ENCODE measurements at places on chromosomes 1 and 21.

DNA sequence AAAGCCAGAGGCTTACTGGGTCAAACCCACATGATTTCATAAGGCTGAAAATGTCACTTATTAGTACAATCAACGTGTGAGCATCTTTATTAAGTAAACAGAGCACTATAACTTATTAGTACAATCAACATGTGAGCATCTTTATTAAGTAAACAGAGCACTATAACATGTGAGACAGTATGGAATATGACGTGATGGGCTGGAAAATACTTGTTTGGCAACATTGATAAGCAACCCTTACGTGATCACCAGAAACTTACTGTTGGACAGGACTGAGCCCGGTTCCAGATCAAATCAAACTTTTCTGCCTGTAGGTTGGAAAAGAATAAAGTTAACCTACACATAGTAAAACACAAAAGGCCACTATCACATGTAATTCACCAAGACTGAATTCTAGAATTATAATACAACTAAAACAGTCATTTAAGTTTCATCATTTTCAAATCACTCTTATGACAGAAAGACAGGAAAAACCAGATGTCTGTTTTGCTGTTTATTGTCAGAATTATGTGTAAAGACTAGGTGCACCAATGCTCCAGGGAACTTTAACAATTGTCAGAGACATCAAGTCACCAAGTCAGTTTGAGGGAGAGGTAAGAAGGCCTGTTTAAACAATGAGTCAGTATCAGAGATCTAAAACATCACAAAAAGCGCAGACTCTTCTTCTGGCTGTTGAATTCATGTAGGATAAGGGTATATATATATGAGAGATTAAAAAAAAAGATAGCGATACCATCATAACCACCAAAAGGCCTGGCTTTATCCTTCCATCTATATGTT, 15.7 kb downstream of the ATPAF1 start:
- DNase-seq, result no peak

GRCh38 chr1:34149501-34149900, 15.5 kb downstream of the CSMD2 start:
- DNase-seq, result no peak

- DNase-seq, result no peak
Measured at GRCh38 chr1:225593414-225593813, 59.5 kb downstream of the ENAH start.

GRCh38 chr1:3560251-3560871, 50.9 kb downstream of the MEGF6 start:
- DNase-seq, result no peak

DNA sequence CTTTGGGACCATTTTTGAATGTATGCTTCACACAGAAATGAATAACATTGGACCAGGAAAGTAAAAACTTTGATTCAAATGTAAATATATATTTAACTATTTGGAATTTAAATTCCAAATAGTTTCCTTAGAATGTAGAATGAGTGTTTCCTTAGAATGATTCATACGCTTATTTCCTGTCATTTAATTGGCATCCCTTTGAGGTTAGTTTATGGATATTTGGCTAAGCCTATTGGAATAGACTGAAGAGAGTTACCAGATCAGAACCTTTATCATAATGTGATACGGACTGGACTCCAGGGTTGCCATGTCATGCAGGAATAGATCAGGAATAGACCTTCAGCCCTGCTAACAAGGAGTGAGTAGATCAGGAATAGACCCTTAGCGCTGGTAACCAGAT, 133.1 kb downstream of the TNNI3K start:
- no peak for DNase-seq

GRCh38 chr1:230975636-230976035, 3.0 kb downstream of the TTC13 start:
- DNase-seq, result no peak

DNA sequence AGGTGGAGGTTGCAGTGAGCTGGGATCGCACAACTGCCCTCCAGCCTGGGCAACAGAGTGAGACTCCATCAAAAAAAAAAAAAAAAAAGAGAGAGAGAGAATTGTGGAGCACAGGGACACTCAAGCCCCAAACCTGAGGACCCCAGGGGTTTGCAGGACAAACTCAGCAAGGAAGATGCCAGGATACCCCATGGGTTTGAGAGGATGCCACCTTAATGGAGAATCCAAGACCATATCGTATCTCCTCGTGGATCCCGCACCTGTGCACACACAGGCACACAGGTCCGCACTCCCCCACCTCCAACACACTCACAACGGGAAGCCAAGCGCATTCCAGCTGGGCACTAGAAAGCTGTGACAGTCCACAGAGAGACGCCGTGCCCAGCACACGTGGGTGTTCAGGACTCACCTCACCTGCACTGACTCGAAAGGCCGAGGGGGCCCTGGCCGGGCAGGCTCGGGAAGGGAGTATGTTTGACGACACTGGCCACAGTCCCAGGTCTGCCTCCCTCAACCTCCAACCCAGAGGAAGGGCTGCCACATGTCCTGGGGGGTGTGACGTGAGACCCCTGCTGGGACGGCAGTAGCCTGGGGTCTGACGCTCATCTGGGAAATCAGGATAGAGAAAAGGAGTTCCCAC, 11.1 kb downstream of the CHD5 start:
- DNase-seq, result no peak

- no peak for DNase-seq
Measured at GRCh38 chr21:43637530-43638158, 21.6 kb downstream of the HSF2BP start.

- DNase-seq, result no peak
Measured at GRCh38 chr1:19423130-19423529, 62.2 kb downstream of the CAPZB start.

DNA sequence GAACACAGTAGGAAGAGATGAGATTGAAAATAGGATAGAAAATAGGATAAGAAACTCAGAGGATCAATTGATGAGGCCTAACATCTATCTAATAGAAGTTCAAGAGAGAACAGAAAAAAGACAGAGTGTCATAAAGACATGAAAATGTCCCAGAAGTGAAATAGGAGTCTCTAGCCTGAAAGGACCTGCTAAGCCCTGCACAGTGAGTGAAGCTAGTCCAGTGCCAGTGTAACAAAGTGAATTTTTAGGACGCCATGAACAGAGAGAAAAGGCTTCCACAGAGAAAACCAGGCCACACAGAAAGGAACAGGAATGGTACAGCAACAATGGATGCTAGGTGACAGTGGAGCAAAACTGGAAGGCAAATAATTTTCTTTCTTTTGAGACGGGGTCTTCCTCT, 20.3 kb upstream of the LSS start:
- DNase-seq, result no peak

DNA sequence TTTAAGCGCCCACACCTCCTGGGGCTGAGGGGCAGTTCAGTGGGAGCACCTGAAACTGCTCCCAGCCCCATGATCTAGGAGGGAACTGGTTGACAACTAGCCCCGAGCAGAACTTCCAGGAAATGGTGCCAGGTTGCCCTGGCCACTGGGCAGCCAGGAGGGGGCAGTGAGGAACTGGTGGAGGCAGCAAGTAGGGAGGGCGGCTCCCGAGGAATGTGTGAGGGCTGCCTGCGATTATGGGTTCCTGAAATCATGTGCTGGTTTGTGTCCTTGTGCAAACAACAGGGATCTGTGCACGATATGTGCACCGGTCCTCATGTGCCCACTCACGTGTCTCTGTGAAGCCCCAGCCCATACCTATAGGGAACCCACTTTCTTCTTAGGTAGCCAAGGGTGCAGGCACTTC, 9.9 kb downstream of the GPR3 start:
- DNase-seq, result no peak

GRCh38 chr1:26164036-26164860, 4.5 kb downstream of the C1orf232 start:
- DNase-seq, result no peak

GRCh38 chr1:45569571-45569961, 14.3 kb upstream of the NASP start:
- DNase-seq, result no peak

- no peak for DNase-seq
Measured at GRCh38 chr21:41427556-41427955, 1.5 kb downstream of the MX1 start.

DNA sequence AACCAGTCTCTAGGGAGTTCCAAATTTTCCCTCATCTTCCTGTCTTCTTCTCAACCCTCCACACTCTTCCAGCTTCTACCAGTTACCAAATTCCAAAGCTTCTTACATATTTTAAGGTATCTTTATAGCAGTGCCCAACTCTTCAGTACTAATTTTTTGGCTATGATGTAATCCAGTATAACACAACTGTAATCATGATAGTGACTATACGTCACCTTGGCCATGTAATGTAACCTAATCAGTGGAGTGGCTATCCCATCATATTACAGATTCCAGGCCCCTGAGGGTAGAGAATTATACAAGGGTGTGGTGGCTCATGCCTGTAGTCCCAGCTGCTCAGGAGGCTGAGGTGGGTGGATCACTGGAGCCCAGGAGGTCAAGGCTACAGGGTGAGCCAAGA, 143.2 kb downstream of the CLEC20A start:
- no peak for DNase-seq

- peak; percentile 70 for DNase-seq
Measured at GRCh38 chr1:235954306-235955283, 87.9 kb upstream of the LYST start.

- no peak for DNase-seq
Measured at GRCh38 chr1:1613509-1614082, 1.7 kb upstream of the MIB2 start.

- DNase-seq, result no peak
Measured at GRCh38 chr1:183276386-183277080, 90.5 kb downstream of the LAMC2 start.

GRCh38 chr1:244796719-244797406, 38.6 kb upstream of the COX20 start:
- DNase-seq, result peak; percentile 19

- DNase-seq, result no peak
Measured at GRCh38 chr1:70552662-70553566, 141.8 kb downstream of the CTH start.

DNA sequence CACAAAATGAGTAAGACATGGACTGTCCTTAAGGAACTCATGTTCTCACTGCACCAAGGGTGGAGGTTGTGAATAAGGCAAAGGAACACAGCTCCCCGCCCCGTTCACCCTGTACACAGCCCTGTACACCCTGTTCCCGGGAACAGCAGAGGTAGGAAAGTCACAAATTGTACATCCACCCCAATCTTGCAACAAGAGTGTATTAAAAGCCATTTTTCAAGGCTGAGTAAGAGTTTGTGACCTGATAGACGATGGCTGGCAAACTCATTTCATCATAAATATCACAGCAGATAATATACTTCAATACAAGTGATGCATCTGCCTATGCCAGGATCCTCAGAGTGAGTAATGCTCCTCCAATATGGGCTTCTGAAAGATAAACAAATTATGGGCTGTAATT, 52.5 kb upstream of the CAMK1G start:
- DNase-seq, result no peak

- no peak for DNase-seq
Measured at GRCh38 chr1:115071012-115071664, 18.2 kb downstream of the TSPAN2 start.

DNA sequence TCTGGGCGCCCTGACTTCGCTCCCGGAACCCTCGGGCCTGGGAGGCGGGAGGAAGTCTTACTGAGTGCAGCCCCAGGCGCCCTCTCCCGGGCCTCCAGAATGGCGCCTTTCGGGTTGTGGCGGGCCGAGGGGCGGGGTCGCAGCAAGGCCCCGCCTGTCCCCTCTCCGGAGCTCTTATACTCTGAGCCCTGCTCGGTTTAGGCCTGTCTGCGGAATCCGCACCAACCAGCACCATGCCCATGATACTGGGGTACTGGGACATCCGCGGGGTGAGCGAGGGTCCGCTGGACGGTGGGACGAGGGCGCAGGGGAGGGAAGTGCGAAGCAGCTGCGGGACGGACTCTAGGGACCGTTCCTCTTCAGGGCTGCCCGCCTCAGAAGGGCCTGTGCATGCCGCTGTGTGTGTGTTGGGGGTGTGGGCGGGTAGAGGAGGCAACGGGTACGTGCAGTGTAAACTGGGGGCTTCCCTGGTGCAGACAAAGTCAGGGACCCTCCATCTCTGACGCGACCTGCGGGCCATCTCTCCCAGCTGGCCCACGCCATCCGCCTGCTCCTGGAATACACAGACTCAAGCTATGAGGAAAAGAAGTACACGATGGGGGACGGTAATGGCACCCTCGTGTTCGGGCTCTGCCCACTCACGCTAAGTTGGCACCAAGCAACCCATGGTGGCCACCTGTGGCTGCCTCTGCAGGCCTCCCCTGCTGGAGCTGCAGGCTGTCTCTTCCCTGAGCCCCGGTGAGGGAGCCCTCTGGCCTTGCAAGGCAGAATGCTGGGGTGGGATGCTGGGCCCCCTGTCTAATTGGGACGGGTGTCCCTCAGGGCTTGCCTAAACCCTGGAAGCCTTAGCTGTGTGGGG, at the start of gene GSTM1:
Gene GSTM1, plus strand, starts transcription at position 177 of the 859 bp plus-strand sequence. Its CDS starts 57 bp downstream, at position 234.
- peak; percentile 72 for DNase-seq

DNA sequence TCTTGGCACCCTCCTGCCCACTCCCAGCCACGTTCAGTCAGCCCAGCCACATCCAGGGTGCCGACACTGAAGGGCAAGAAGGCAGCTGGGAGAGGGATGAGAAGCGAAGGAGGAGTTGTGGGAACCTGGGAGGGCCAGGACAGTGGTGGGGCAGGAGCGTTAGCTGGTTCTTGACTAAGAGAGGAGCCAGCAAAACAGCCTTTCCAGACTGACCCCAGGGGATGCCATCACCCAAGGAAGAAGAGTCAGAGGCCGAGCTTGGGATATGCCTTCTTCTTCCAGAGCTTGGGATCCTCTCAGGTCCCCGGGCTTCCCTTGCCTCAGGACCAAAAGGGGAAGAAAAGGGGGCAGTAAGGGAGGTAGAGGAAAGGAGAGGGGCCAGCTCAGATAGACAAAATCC, 7.2 kb downstream of the INKA2 start:
- DNase-seq, result no peak

DNA sequence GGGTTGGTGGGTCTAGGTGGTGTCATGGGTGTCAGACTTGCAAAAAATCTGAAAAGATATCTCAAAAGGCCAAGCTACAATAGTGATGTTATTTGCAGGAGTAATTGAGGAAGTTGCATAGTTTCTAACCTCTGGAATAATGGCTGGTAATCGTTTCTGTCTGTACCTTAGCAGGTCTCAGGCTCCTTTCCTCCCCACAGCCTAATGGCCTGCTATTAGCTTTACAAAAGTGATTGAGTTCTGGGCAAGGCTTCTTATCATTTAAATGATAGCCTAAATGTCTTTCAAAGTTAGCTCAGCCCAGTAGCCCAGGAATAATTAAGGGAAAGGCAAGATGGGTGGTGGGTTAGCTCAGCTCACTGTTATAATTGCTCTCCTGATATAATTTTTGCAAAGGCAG, 37.7 kb upstream of the IGSF5 start:
- DNase-seq, result no peak

GRCh38 chr1:179599623-179600249, 8.1 kb downstream of the TDRD5 start:
- no peak for DNase-seq

DNA sequence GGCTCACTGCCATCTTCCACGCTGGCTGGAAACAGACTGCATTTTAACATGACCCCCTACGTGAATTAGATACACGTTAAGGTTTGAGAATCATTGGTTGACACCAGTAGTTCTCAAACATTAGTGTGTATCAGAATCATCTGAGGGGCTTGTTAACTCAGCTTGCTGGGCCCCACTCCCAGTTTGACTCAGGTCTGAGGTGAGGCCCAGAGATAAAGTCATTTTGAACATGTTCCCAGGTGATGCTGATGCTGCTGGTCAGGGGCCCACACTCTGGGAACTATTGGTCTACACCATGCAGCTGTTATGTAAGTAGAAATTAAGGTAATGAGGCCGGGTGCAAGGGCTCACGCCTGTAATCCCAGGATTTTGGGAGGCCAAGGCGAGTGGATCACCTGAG, 1.3 kb downstream of the LSM10 start:
- DNase-seq, result no peak
